AG09309 (cell line): ENCODE measurements at places on chromosomes 5 and 9.

- no peak for DNase-seq
Observed at GRCh38 chr9:35495984-35496383, 6.1 kb downstream of the RUSC2 start.

GRCh38 chr5:112136773-112137172, 282.3 kb downstream of the EPB41L4A start:
- no peak for DNase-seq

DNA sequence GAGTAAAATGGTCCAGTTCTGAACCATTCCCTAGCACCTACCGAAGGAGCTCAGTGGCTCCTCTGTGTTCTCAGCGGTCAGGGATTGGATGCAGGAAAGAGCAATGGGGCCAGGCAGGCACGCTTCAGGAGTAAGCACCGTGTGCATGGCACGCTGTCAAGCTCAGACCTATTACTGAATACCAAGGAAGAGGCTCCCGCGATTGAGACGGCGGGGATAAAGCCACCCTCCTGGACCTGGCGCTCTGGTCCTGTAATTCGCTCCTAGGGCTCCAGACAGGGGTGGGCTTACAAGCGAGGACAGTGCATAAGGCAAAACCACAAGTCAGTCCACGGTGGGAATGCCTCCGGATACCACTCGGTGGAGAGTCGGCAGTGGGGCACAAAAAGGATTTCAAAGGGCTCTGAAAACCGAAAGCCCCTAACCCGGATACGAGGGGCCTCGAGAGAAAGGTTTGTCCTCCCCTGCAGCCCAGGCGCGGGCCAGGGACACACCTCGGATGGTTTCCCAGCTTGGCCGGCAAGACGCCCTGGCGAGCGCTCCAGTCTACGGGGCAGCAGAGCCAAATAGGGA, 988 bp downstream of the OXCT1 start:
- no peak for DNase-seq

DNA sequence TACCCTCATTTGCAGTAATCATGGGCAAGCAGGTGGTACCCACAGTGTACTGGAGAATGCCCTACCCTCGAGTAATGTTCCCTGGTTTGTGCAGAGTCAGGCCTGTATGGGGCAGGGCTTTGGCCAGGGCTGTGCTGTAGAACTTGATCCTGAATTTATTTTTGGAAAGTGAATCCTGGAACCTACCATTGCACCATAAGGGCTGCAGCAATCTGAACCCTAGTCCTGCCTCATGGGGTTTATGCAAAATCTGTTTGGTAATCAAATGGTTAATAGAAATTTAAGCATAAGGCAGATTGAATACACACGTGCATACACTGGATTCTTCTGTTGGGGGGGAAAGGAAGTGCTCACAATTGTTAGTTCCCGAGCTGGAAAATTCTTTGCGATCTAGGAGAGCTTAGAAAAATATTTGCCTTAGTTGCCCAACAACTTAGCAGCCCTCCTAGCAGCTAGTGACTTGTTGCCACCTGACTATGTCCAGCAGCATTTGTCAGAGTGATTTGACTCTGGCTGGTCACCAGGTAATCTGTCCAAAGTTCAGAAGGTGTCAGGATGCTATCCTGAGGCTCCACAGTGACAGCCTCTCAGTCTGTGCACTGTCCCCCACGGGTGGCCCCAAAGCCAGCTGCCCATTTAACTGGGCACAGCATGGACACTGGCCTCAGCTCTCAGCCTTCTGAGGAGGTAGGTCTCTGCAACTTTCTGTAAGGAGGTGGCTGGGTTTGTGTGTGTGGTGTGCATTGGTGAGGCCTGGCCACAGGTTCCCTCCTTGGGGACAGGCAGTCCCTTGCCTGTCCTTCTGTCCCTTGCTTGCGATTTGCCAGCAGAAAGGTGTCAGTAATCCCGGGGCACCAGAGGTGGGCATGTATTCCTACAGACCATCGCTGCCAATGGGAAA, 8.3 kb downstream of the MVB12B start:
- no peak for DNase-seq

DNA sequence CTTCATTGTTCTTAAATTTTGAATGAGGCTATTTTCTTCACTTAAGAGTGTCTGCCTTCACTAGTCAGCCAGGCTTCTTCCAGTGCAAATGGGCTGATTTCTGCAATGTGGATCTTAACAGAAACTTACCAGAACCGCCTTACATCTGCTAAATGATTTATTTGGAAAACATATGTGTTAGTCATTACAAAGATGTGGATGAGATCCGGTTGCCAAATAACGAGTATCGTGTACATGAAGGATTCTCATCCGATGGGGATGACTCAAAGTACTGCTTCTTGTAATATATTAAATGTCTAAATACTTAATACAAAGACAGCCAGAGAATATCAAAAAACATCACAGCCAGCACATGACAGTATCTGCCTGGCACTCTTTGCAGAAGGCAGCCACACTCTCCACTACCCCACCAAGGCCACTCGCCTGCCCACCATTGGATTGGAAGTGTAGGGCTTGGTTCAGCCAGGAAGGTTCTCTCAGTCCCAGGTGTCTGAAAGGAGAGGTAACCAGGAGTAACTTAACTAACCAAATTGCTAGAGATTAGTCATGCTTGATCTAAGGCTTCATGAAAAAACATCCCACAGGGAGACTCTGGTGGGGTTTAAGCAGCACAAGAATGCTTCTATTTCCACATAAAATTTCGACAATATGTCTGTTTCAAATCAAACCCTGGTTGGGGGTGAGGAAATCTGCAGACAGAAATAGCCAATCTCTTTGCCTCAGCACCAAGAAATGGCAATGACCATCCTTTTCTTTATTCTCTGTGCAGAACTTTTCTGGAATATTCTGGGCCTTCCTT, 174.8 kb downstream of the GADD45G start:
- DNase-seq: no peak

DNA sequence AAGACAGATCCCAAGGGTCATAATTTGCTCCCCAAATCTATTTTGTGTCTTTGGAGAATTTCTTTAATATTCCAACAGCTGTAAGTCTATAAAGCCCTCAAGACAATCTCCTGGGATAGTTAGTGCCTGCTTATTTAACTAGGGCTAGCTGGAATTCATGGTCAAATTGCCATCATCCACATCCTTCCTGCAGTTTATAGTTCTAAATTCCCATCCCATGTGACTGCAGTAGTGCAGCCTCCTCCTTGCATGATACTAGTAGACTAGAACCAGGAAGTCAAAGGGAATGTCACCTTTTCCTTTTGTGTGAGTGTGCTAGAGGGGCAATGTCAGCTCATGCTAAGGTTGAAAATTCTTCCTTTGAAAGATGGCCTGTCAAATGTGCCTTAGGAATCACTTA, 214.8 kb upstream of the PIK3R1 start:
- DNase-seq: no peak

GRCh38 chr9:112144807-112145206, 30.3 kb downstream of the SUSD1 start:
- DNase-seq: no peak

DNA sequence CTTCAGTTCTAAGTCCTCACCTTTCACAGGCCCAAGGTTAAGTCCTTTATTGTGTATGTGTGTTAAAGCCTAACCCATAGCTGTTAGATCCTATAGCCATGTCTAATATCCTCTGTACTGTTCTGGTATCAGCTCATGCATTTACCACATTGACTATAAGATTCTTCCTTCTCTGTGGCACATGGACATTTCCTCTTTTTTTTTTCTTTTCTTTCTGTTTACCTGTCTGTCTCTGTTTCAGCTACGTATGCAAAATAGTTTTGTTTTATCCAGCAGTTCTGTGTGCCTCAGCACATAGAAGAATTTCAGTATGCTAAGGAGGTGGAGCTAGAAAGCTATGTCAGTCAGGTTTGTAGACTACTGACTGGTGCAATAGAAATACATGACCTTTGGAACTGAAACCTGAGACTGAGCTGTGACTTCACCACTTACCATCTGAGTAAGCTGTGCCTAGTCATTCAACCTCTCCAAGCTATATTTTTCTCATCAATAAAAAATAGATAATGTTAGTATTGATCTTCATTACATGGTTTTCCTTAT, 155.6 kb upstream of the VLDLR start:
- DNase-seq: no peak

GRCh38 chr9:93124793-93125192, 9.3 kb downstream of the NINJ1 start:
- no peak for DNase-seq

- no peak for DNase-seq
Observed at GRCh38 chr5:78001197-78001596, 225.1 kb upstream of the TBCA start.

- no peak for DNase-seq
Observed at GRCh38 chr9:10135553-10135952, 477.2 kb downstream of the PTPRD start.

- no peak for DNase-seq
Observed at GRCh38 chr5:89900346-89900745, 509.2 kb downstream of the CETN3 start.

- no peak for DNase-seq
Observed at GRCh38 chr5:157971571-157972216, 112.7 kb upstream of the CLINT1 start.

DNA sequence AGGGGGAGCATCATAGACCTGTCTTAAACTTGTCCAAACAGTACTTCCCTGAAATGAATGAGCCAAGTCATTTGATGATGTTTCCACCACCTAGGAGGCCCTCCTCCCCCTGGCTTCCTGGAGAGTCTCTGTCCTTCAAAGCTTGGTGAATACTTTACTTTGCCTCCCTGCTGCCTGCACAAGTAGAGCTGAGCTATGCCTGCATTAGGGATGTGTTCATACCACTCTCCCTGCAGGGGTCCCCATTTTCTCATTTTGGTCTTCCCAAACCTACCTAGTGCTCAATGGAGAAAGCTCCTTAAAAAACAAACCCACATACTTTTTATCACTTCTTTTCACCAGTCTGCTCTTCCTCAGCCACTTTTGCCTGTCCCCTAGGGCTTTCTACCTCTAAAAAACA, 7.7 kb downstream of the CCNI2 start:
- DNase-seq: no peak

- no peak for DNase-seq
Observed at GRCh38 chr5:100634937-100635534, 99.9 kb downstream of the FAM174A start.

DNA sequence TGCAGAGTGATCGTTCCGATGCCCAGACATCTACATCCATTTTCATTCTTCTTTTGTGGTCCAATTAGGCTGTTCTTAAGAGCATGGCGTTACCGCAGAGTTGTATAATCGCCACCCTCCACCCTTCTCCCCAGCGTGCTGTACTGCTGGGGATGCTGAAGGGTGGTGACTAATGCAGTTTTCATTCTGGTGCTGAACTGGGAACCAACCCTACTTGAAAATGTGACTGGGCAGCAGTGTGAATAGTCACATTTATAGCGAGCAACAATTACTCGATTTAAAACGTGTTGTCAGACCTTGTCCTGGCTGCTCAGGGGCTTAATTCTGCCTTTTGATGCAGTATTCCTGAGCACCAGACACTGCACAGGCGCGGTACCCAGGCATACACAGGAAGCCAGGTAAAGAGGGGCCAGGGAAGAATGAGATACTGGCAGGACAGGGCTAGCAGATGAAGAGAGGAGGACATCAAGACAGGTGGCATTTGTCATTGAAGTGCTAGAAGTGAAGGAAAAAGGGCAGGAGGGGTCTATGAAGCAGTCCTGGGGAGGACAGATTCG, 719 bp upstream of the ISCA1 start:
- peak; percentile 81 for DNase-seq

- no peak for DNase-seq
Observed at GRCh38 chr9:120365386-120365785, 214.6 kb downstream of the CDK5RAP2 start.

- peak; percentile 90 for DNase-seq
Observed at GRCh38 chr5:151740336-151740942, 18.0 kb downstream of the ATOX1 start.

GRCh38 chr9:113675475-113675941, 200.6 kb upstream of the ZNF618 start:
- peak; percentile 89 for DNase-seq

DNA sequence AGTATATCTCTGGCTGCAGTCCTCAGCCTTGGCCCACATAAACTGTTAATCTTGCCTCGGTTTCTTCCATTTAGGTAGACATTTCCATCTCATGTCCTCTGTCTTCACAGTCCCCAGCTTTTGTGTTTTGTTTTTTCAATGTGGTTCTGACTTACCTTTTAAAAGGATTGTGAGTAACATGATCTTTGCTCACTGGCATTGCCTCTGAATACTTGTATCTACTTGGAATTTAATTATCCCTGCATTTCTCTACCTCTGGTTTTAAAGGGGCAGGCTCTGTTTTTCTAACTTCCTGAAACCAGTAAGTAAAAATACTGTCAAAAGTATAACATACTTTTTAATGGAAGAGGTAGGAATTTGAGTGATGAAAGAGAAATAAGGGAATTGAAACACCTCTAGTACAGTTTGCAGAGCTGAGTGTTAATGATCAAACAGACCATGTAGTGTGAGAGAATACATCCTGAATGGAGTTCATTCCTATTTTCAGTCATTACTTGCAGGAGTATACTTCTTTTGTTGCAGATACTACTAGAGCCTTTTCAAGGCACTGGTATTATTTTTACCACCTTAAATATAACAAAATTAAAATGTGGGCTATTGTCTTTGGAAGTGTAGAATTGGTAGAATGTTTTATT, 62.6 kb downstream of the MTREX start:
- no peak for DNase-seq

DNA sequence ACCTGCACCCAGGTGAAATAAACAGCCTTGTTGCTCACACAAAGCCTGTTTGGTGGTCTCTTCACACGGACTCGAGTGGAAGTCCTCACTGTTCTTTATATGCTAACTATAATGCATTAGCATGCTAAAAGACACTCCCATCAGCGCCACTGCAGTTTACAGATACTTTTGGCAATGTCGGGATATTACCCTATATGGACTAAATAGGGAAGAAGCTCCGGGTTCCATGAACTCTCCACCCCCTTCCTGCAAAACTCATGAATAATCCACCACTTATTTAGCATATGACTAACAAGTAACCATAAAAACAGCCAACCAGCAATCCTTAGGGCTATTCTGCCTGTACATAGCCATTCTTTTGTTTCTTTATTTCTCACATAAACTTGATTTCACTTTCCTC, 426.2 kb upstream of the PTPRD start:
- DNase-seq: no peak

DNA sequence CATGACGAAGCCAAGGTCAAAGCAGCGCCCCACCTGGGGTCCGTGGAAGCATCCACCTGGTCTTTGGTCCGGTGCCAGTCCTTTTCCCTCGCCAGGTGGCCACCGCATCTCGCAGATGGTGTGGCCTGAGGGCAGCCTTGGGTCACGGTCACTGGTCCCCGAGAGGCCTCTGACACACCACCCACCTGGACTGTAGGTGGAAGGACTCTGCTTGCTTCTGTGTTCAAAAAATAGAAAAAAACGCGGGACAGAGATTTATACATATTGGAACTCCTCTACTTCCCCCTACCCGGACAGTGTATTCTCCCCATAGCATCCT, 466 bp upstream of the TTC39B start:
- no peak for DNase-seq

DNA sequence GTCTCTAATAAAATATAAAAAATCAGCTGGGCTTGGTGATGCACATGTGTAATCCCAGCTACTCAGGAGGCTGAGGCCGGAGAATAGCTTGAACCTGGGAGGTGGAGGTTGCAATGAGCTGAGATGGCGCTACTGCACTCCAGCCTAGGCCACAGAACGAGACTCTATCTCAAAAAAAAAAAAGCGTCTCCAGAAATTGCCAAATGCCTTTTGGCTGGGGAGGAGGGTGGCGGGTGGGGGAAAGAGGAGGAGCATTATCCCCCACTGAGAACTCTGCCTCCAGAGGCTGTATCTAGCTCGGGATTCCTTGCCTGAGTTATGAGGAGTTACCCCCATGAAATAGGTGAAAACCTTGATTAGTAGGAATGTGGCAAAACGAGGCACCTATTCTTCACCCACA, 4.8 kb downstream of the ROPN1L start:
- no peak for DNase-seq
